ENCODE measurements at places on chromosomes 3 and 15. TPM values are rescaled to one million over a fixed set of nuclear protein-coding genes. Genes with fewer than 3 reads are reported as not detected.

The CYP1A1 gene
- 2.1 TPM for total RNA-seq

The THRB gene
- total RNA-seq: 0.83 TPM

The CKMT1B gene
- total RNA-seq: 2.2 TPM

The HYAL1 gene
- 0.80 TPM for total RNA-seq

The TLR9 gene
- not detected for total RNA-seq

The C3orf85 gene
- total RNA-seq: not detected

The CCK gene
- 1.5 TPM for total RNA-seq

The EIF1B gene
- 56.5 TPM for total RNA-seq

The KNG1 gene
- not detected for total RNA-seq

The GP9 gene
- not detected for total RNA-seq

The DNAJB8 gene
- not detected for total RNA-seq

All from A549 treated with ZK216348 at 1 μM for 4 hours (cell line).